ENCODE measurements at places on chromosomes 5 and 9.

DNA sequence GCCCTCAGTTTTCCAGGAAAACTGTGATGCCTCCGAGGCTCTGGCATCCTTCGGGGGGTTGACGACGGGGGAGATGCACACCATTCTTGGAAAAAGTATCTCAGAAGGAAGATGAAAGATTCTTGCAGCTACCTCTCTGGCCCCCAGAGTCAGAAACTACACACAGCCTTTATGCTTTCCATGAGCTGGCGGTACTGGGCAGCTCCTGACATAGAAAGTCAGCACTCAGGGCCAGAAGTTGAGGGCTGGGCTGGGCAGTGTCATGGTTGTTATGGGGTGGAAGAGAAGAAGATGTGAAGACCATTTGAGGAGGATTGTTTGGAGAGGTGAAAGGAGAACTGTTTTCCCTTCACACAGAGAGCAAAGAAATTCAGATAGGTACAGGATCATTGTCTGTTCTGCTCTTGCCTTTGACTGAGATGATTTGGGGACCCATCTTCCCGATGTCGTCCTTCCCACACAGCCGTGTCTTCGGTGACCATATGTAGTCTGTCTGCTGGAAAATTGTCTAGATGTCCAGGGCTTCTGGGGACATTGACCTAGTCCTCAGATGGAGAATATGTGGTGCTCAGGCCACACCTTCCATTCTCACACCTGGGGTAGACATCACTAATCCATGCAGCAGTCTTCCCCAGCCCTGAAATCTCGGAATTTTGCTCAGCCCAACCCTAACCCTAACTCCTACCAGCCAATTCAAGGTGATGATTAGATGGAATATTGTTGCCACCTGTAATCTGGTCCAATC is 237.1 kb downstream of the CACNA1B start:
- no peak for DNase-seq

DNA sequence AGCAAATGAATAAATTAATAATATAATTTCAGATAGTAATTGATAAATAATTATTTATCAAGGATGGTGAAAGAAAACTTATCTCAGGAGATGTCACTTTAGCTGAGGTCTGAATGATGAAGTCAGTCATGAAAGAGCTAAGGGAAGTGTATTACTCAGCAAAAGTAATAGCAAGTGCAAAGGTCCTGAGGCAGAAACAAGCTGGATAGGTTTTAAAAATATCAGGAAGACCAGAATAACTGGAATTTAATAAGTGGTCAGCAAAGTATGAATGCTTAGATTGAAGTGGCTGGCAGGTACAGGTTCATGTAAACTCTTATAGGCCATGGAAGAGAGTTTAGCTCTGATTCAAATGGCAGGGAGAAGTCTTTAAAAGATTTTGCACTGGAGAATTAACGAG is 1.0 kb upstream of the NMUR2 start:
- no peak for DNase-seq

GRCh38 chr5:25540628-25541027 is 895.9 kb upstream of the CDH10 start:
- DNase-seq: no peak

GRCh38 chr9:129273941-129274684 is 96.1 kb upstream of the IER5L start:
- no peak for DNase-seq

- peak; percentile 62 for DNase-seq
These were observed 126.0 kb downstream of the TMEM174 start for GRCh38 chr5:73298772-73299630.

DNA sequence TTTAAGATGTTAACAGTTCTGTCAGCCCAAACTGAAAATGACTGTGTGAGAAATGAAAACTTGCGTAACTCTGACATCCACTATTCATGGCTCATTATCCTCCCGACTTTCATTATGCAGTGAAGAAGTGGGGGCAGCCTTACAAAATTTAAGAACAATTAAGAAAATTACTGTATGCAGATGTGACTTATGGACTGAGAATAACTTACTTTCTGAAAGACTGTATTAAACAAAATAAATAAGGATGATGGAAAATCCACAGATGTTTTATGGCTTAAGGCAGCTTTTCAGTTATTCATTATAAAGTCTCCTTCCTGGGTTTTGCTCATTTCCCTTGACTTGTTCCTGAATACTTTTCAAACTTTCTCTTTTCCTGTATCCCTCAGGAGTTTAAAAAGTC is 55.2 kb downstream of the GRIN3A start:
- DNase-seq: no peak

DNA sequence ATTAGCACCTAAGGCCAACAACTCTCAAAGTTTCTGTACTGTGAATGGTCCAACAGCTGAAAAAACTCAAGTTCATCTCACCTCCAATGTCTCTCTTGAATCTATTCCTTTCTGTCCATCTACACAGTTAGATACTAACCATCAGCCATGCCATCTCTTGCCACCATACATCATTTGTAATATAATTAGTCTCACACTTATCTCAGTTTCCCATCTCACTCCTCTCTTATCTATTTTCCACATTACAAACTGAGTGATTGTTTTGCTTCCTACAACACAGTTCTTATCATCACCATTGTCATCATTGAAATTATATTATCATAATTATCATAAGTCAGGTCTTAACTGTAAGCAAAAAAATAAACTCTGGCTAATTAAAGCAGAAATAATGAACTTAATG is 393.9 kb downstream of the PRELID2 start:
- DNase-seq: no peak

DNA sequence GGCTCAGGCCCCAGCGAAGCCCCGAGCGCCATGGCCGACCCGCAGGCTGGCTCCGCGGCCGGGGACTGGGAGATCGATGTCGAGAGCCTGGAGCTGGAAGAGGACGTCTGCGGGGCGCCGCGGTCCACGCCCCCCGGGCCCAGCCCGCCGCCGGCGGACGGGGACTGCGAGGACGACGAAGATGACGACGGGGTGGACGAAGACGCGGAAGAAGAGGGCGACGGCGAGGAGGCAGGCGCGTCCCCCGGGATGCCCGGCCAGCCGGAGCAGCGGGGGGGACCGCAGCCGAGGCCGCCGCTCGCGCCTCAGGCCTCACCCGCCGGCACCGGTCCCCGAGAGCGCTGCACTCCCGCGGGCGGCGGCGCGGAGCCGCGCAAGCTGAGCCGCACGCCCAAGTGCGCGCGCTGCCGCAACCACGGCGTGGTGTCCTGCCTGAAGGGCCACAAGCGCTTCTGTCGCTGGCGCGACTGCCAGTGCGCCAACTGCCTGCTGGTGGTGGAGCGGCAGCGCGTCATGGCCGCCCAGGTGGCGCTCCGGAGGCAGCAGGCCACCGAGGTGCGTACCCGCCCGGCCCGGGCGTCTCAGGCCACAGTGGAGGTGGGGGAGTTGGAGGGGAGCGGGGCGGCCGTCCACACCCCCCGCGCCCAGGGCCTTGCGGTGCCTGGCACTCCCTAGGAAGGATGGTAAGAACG is 1.6 kb downstream of the DMRT2 start:
- DNase-seq: peak; percentile 68

GRCh38 chr5:135625486-135625885 is 46.7 kb upstream of the CXCL14 start:
- DNase-seq: no peak

- no peak for DNase-seq
These were observed 455.8 kb upstream of the PTGER4 start for GRCh38 chr5:40223884-40224402.

- DNase-seq: no peak
These were observed 23.4 kb upstream of the MAMDC2 start for GRCh38 chr9:70020217-70020616.

GRCh38 chr5:125272357-125272756 is 525.9 kb upstream of the ZNF608 start:
- no peak for DNase-seq

GRCh38 chr9:33510262-33511183 is 13.5 kb upstream of the ANKRD18B start:
- peak; percentile 54 for DNase-seq

DNA sequence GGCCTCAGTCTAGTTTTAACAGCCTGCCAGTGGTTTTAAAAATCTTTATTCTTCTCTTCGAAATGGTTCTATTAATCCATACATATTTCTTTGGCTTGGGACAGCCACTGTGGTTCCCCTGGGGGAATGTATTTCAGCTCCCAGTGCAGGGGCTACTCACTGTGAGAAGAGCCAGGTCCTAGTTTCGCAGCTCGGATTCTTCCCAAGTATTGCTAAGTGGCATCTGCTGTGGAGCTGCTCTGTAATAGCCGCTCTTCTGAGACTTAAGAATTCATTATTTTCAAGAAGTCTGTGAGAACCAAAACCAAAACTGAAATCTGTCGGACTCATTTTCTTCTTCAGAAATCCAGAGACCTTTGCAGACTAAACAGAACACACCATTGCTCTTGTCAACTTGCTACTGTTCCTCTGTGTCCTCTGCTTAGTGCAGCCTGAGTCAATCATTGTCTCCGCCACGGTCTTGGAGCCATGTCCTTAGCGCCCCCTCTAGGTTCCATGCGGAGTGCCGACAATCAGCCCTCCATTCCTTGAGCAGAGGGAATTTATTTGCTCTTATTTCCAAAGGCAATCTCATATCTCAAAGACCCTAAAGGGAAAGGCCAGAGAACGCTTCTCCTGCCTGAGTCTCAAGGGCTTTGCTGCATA is 478.2 kb downstream of the SPATA31D1 start:
- peak; percentile 81 for DNase-seq

GRCh38 chr5:16808021-16808420 is 128.1 kb downstream of the MYO10 start:
- no peak for DNase-seq

GRCh38 chr9:90240541-90240940 is 402.1 kb downstream of the DIRAS2 start:
- no peak for DNase-seq

- DNase-seq: no peak
These were observed 46.0 kb downstream of the HMCN2 start for GRCh38 chr9:130311408-130312140.

DNA sequence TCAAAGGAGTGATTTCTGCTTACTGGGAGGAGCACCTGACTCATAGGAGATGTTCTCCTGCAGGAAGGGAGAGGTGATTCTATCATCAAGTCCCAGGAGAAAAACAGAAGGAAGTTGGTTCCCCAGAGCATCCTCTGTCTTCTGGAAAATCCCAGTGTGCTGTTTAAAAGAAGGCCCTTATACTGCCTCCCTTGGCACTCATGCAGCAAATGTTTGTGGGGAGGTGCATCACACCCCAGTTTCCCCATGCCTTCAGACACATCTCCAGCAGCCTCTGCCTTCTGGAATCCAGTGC is 63.1 kb downstream of the PPARGC1B start:
- DNase-seq: no peak

GRCh38 chr5:123075521-123076163 is 13.4 kb upstream of the PRDM6 start:
- DNase-seq: no peak

DNA sequence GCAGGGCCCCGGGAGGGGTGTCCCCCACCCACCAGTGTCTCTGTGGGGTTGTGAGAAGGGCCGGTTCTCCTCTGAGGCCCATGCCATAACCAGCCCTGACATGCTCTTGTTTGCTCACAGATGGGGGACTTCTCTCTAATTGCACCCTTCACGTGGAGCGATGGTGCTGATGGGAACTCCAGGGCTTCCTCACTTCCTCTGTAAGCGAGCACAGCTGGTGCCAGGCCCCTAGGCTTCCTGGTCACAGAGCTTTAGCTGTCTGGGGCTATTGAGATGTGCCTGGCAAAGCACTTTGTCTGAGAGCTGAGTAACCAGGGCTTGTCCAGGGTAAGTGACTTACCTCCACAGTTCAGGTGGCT is 36.4 kb downstream of the PHF2 start:
- DNase-seq: no peak

DNA sequence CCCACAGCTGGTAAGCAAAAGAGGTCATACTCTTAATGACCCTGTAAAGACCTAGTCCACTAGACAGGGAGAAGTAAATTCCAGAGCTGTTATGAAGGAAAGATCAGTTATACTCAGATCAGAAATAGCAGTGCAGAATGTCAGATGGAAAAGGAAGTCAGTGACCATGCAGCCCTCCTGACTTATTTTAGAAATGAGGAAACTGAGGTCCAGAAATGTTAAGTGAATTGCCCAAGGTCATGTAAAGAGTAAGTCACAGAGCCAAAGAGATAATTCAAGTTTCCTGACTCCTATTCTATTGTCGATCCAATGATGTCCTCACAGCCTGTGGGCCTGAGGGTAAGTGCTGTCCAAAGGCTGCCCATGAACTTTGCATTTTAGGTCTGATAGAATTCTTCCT is 214.9 kb upstream of the IL12B start:
- DNase-seq: no peak

DNA sequence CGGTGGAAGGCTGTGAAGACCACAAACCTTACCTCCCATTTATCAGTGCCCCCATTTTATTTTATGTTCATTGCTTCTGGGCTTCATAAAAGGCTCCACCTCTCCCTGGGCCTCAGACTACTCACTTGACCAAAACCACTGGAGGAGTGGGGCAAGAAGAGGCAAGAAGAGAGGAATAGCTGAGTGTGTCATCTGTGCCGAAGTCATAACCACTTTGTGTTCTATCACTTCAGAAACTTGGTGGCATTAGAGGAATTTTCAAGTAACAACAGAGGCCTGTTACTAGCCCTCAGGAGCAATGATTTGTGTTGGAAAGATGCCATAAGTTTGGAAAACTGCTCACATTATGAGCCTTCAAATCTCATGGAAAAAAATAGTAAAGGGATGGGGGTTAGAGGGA is 88.7 kb upstream of the PIK3R1 start:
- DNase-seq: no peak

DNA sequence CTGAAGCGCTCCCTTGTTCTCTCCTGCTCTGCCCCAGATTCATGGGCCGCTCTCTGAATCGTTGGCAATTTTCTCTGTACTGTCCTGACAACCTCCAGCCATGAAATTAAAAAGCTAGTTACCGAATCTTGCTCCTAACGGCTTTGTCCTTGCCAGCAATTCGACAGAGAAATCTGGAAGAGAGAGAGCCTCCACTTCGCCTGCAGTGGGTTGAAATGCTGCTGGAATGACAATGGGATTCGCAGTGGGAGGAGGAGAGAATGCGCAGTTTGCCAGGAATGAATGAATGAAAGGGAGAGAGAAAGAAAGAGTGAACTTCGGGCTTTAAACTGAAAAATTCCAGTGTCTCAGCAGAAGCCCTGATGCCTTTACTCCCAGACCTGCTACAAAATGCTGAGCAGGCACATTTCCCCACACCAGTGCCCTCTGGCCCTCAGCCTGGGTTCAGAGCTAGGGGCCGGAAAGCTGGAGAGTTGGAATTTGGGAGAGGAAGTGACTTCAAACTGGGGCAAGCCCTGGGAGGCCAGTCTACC is 11.5 kb upstream of the BOD1 start:
- no peak for DNase-seq

DNA sequence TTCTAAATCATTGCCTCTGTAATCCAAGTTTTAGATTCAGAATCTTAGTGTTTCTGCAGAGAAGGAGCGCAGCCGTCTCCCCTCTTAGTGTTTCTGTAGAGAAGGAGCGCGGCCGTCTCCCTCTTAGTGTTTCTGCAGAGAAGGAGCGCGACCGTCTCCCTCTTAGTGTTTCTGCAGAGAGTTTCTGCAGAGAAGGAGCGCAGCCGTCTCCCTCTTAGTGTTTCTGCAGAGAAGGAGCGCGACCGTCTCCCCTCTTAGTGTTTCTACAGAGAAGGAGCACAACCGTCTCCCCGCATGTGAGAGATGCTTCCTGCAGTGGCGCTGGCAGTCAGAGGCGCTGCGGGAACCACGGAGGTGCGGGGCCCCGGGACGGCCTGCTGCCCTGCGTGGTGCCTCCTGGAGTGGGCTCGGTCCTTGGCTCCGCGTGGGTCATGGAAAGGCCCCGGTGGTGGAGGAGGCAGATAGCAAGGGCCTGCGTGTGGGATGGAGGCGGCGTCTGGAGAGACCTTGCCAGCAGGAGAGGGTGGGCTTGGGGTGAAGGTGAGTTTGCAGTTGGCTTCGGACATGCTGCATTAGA is 10.9 kb downstream of the CEP72 start:
- no peak for DNase-seq

Measured in WTC11 (cell line).